SJSA1 (cell line): ENCODE measurements at places on chromosomes 4 and X. TPM values are rescaled to one million over a fixed set of nuclear protein-coding genes. Genes with fewer than 3 reads are reported as not detected.

Gene TKTL1
- not detected in 2 replicates for total RNA-seq

Gene RHOXF2
- total RNA-seq, result not detected in 2 replicates

Gene INPP4B
- 0.69 and 3.4 TPM in 2 replicates for total RNA-seq

Gene SORCS2
- 0.05 TPM in 1 of 2 replicates, not detected in the other for total RNA-seq

Gene HTR2C
- total RNA-seq, result not detected in 2 replicates

Gene IL21
- total RNA-seq, result not detected in 2 replicates

Gene SLC49A3
- not detected in 2 replicates for total RNA-seq

Gene CMC4
- total RNA-seq, result 25.1 and 38.5 TPM in 2 replicates

Gene CDX4
- total RNA-seq, result not detected in 2 replicates

Gene TSPYL2
- 8.1 and 13.3 TPM in 2 replicates for total RNA-seq

Gene FGG
- total RNA-seq, result not detected in 2 replicates
